ENCODE measurements at places on chromosomes 3 and 15.

- no peak for DNase-seq
Observed at GRCh38 chr3:55180936-55181535, 253.2 kb upstream of the LRTM1 start.

GRCh38 chr3:40186508-40186907, 123.0 kb upstream of the EIF1B start:
- no peak for DNase-seq

DNA sequence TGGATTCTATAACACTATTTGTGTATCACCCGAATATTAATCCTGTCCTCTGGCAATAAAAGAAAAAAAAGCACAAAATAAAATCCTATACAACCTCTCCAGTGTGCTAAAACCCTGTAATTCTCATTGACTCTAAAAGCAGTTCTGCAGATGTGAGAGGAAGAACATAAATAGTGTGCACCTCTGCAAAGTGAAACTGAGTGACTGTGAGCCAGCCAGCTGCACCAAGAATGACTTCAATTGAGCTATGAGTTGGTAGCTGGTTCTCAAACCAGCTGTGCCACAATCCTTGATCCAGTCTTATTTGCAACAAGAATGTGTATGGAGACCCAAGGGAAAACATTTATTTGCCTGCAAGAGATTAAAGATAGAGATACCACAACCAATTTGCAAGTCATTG, 31.2 kb upstream of the COL8A1 start:
- DNase-seq, result no peak

GRCh38 chr15:63462088-63462487, 42.3 kb upstream of the USP3 start:
- no peak for DNase-seq

DNA sequence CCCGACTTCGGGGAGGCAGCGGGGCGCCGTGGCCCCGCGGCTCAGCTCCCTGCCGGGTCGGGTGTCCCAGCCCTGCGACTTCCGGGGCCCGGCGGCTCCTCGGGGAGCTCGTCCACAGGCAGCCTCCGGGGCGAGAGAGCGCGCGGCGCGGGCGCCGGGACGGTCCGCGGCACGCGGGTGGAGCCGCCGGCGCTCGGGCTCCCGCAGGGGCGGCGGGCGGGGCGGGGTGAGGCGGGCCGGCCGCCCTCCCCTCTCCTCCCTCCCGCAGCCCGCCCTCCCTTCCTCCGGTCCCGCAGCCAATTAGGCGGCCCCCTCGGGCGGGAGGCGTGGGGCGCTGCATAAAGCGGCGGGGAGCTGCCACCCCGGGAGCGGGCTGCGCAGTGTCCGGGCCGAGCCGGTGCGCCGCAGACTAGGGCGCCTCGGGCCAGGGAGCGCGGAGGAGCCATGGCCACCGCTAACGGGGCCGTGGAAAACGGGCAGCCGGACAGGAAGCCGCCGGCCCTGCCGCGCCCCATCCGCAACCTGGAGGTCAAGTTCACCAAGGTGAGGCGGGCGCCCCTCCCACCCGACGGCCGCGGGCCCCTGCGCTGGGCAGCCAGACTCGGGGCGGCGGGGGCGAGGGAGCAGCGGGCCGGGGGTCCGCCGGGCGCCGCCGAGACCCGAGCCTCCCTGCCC, at the start of gene ALDH1A3:
TSS of gene ALDH1A3 (plus strand) at position 368 of the 675 bp plus-strand sequence. CDS start at position 445, 77 bp downstream.
- DNase-seq, result no peak

DNA sequence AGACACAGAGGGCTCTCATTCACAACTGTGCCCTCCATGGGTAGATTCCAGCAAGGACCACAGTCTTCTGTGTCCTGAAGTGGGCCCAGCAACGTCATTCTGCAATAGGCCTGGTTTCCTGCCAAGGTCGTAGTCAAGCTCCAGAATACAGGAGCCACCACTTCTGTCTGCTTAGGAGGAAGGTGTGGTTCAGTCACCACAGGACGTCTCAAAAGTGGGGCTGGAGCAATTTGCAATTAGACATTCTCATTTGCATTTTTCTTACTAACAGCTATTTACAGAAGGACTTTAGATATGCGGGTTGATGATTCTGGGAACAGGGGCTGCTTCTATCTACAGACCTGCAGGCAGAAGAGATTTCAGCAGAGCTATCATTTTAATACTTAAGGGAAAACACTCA, 58.7 kb upstream of the MYRIP start:
- no peak for DNase-seq

DNA sequence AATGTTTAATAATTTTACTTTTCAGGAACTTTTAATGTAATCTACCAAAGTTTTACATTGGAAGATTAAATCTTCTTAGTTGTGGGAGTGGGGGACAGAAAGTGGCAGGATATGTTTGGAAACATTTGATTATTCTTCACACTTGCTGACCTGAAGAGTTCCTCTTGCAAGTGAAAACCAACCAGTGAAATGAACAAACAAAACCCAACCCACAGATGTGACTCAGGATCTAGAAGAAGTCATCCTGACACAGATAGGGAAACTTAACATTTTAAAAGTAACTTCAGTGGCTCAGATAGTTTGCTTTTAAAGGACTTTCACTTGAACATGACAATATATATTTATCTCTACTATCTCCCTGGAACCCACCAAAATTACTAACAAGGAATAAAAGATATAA, 55.4 kb downstream of the ASTE1 start:
- DNase-seq, result no peak

DNA sequence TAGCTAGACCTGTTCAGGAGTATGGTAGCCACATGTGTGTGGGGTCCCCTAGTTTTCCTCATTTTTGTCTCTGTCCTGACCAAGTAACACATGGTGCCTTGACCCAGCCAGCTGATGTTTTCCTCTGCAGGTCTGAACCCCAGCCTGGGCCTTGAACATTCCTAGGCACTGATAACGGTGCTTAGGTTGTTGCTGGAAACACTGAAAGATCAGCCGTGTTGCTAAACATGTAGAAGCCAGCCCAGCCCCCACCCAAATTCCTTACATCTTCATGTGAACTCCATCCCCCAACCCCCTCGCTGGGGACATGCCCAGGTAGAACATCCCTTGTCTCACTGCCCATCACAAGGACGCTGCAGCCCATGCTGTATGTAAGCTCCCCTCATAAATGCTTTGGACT, 18.7 kb downstream of the RTP3 start:
- no peak for DNase-seq

- DNase-seq, result no peak
Observed at GRCh38 chr3:115772951-115773350, 149.6 kb downstream of the GAP43 start.

DNA sequence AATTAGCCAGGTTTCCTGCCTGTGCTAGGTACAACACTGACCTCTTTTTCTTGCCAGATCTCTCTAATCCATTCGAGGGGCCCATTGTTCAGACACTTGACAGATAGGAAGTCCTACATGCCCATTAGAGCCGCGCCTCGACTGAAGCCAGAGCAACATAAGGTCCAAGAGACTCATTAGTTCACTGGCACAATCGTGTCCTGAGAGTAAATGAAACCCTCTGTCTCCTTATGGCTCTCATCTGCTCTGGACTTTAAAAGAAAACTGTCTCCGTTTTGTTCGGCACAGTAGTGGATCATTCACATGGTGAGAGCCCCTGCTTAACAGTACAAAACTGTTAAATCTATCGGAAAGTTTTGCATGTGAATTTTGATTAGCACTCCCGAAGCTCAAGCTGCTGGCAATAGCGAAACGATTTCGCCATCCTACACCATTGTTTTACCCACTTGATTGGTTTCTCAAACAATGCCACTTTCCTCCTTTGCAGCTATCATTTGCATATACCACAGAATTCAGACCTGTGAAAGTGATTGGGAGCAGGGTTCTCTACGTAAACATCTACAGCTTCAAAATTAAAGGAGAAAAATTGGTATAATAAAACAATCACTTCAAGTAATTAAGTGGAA, 19.0 kb upstream of the C15orf61 start:
- no peak for DNase-seq

DNA sequence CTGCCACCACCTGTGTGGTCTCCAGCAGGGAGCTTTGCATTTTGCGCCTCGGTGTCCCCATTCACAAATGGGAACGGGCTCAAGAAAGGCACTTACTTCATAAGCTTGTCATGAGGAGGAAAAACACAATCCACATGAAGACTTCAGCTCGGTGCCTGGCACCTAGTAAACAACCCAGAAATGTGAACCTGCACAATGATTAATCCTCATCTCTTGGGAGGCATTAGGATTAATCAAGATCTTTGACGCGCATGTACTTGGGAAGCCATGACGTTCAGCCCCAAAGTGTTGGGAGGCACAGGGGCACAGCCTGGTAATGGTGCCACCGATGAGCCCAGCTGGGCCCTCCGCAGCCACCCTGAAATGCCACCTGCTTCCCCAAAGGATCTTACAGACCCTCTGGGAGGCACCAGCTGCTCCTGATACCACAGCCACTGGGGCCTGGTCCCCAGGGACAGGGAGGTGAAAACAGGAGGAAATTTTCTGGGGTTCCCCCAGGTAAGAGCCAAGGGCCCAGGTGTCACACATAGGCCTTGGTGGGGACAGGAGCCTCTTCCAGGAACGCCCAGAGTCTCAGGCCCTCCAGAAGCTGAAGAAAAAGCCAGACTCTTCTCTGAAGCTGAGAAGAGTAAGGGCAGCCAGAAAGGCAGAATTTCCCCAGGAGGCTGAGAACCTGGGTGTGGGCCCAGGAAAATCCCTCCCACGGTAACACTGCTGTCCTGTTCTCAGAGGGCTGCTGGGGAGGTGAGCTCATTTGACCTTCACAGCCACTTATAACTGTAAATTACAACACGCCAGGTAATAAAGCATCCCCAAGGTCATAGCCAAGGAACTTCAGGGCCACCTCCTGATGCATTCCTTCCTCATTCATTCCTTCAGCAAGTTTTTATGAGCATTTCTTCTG, 507.5 kb downstream of the SHQ1 start:
- no peak for DNase-seq

DNA sequence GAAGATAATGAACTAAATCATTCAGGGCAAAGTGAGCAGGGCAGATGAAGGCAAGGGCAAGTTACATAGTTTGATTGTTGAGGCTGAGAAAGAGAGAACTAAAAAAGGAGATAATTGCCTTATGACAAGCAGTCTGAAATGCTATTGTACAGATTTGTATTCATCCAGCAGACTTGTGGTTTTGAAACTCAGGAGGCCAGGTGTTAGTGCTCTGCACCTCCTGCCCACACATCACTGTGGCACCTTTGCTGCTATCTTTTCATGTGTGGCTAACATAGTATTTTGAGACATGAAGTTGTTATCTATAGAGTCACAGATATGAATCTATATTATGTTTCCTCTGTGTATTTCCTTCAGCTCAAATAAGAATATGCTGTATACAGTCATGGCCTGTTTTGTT, 24.3 kb upstream of the SUCLG2 start:
- no peak for DNase-seq

DNA sequence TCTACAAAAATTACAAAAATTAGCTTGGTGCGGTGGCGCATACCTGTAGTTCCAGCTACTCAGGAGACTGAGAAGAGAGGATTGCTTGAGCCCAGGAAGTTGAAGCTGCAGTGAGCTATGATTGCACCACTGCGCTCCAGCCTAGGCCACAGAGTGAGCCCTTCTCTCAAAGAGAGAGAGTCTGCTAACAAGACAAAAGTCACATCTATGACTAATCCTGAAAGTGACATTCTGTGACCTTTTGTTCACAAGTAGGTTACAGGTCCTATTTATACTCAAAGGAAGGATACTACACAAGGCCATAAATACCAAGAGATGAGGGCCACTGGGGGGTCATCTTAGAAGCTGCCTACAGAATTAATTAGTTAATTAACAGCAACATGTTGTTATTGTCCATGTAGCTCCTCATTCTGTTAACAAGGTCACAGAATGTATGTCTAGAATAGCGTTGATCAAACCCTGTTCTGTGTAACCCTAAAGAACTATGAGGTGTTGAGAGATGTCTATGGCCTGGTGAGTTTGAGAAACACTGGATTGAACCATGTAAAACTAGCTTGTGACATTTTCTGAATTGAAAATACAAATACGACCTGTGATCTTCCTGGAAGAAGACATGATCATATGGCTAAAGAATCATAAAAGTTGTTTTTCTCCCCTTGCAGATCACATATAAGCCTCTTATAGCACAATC, 97.0 kb downstream of the SAMMSON start:
- DNase-seq, result no peak

GRCh38 chr3:47874438-47874837, 71.5 kb downstream of the DHX30 start:
- DNase-seq, result no peak

DNA sequence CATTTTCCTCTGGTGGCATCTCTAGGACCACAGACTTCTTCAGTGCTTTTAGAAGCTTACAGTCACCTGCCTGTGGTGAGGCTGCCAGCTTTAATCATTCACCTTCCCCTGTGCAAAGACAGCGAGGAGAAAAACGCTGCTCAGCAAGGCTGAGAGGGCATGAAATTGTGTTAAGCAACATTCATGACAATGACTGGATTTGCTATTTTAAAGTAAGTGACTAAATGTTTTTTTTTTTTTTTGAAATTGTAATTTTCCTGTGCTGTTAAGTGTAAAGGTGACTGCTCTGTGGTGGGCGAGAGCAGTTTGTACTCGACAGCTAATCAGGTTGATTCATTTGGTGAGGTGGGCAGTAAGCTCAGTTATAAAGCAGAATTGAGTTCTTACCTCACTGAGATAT, 240.4 kb downstream of the NSUN3 start:
- no peak for DNase-seq

DNA sequence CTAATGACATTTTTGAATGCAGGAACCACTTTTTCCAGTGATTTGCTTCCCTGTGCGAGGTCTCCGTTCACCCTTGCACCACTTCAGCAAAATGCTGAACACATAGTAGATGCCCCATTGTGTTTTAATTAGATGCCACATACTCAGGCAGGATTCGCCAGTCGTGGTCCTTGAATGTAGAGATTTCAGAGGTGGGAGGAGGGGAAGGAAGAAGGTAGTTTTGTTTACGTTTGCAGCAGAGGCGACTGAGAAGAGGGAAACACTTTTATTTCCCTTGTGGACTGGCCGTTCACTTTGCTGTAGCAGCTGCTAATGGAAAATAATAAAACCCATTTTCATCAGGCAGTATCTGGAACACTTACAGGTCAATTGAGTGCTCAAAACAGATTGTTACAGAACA, 262.8 kb upstream of the TBL1XR1 start:
- no peak for DNase-seq

GRCh38 chr3:61387817-61388216, 136.6 kb upstream of the FHIT start:
- DNase-seq, result no peak

- peak; percentile 53 for DNase-seq
Observed at GRCh38 chr15:85854345-85855097, 59.8 kb upstream of the KLHL25 start.

GRCh38 chr3:184491867-184492615, 69.5 kb upstream of the EPHB3 start:
- no peak for DNase-seq

DNA sequence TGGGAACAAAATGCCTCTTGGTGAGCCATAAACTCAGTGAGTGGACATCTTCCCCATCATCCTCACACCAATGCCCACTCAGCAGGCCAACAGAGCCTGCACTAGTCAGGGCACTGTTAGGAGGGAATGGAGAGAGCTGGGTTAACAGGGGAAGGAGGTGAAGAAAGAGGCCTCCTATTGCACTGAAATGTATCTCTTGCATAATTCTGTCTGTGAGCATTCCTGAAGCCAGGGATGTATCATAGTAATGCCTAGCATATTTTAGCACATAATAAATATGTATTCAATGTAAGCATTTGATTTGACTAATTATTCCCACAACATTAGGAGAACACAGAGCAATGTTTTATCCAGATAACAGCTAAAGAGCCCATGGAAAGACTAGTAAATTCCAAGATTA, 81.2 kb downstream of the ANO10 start:
- no peak for DNase-seq

- DNase-seq, result no peak
Observed at GRCh38 chr3:98732286-98733052, 30.7 kb upstream of the ST3GAL6 start.
